ENCODE measurements at places on chromosomes 11 and 22.

- no peak for DNase-seq
These were observed 43.2 kb downstream of the IGLL1 start for GRCh38 chr22:23536821-23537345.

DNA sequence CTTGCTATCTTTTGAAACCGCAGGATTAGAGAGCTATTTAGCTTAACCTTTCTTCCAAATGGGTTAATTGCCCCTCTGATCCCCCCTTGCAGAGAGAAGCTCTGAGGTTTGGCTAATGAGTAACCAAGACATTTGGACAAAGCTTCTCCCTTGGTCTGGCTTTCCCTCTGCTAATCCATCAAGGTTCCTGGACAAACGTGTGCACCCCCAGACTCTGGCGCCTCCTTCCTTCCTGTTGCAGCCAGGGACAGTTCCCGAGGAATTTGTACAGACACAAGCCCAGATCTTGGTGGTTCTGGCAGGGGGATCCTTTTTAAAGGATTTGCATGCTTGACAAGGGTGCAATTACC, 1.6 kb downstream of the KIAA1671 start:
- no peak for DNase-seq

- DNase-seq: no peak
These were observed 49.7 kb downstream of the ARRB1 start for GRCh38 chr11:75301601-75302345.

DNA sequence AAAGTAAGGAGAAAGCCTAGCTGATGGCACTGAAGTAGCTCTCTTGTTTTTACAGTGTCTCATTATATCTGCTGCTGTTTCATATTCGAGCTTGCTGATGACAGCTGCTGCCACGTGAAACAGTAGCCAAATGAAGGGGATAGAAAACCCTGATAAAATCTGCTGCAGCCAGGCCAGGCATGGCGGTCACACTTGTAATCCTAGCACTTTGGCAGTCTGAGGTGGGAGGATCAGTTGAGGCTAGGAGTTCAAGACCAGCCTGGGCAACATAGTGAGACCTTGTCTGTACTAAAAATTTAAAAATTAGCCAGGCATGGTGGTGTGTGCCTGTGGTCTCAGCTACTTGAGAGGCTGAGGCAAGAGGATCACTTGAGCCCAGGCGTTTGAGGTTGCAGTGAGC, 13.4 kb downstream of the IFT46 start:
- no peak for DNase-seq

GRCh38 chr11:102552020-102552419, 21.5 kb upstream of the MMP7 start:
- DNase-seq: no peak

DNA sequence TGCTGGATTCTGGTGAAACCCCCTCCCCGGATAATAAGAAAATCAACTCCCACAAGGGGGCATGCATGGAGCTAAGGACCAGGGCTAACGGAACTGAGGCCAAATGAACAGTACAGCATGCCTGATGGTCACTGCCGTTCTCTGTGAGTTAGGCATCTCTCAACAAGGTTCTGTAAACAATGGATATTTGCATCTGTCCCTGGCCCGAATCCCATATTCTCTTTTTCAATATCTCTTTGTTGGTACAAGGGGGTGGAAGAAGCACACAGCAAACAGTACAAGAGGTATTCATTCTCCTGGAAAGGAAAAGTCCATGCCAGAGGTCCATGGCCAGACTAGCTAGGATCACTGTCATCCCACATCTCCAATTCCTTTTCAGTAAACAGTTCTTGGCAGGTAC, 32.2 kb upstream of the APOA1 start:
- no peak for DNase-seq

GRCh38 chr11:128238521-128239265, 348.7 kb downstream of the ETS1 start:
- DNase-seq: no peak

DNA sequence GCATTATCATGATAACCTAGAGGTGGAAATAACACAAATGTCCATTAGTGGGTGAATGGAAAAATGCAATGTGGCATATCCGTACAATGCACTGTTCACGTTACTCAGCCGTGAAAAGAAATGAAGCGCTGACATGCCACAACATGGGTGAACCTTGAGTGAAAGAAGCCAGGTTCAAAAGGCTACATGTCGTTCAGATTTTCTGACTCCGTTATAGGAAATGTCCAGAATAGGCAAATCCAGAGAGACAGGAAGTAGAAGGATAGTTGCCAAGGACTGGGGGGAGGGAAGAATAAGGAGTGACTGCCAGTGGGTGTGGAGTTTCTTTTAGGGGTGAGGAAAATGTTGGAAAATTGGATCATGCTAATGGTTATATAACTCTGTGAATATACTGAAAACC, 133.8 kb downstream of the ATXN10 start:
- DNase-seq: no peak

GRCh38 chr11:65301491-65302329, 13.0 kb upstream of the CDC42EP2 start:
- DNase-seq: no peak

GRCh38 chr22:46504584-46504983, 32.8 kb downstream of the CELSR1 start:
- no peak for DNase-seq
